ENCODE measurements at places on chromosomes 7 and 10. TPM values are rescaled to one million over a fixed set of nuclear protein-coding genes. Genes with fewer than 3 reads are reported as not detected.

DNA sequence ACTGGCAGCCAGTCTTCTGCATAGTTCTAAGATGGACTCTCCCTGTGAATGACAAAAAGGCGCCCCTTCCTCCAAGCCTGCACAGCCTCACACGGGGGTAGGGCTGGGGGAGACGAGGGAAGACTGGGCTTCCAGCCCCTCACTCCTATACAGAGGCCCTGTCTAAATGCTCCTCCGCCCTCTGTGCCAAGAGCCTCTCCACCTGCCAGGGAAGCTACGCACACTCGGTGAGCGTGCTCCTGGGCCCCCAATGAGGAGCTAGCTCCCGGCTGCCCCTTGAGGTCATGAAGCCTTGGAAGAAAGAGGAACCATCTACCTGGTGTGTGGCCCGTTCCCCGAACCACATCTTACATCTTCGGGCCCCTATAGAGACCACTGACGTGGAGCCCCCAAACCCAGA is 54.8 kb downstream of the CRTAC1 start:
- no peak for DNase-seq

DNA sequence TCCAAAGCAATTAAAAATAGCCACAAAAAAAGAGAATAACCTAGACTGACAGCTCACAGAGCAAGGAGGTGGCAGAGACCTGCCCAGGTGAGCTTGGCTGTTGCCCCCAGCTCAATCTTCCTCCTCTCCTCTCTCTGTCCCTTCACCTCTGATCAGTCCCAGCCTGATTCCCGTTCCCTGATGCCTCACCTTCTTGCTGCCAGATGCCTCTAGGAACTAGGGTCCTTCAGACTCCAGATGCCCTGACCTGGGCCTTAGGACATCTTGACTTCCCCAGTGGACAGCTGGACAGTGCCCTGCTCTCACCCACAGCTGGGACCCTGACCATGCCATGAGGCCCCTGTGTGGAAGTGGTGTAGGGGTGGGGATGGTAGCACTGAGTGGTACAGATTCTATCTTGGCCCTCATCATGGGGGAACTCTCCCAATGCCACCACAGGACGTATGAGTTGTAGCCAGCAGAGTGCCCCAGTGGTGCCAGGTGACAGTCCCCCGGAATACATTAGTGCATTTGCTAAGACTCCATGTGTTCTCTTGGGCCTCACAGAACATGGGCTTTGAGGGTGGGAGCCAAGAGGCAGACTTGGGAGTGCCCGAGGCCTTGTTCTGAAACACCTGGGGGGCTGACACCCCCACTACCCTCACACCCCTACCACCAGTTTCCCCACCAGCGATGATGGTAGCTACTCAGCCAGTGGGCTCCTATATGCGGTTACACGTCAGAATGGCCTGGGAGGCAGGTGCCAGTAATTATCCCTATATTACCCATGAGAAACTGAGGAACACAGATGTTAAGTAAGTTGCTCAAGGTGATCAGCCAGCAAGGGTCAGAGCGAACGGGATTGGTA is 2.0 kb downstream of the DEPP1 start:
- no peak for DNase-seq

GRCh38 chr7:93895859-93896600 is 5.5 kb upstream of the TFPI2 start:
- DNase-seq, result no peak

- DNase-seq, result no peak
Observed at GRCh38 chr7:148809856-148810255, 74.2 kb downstream of the EZH2 start.

- DNase-seq, result no peak
Observed at GRCh38 chr10:113939212-113939860, 84.9 kb downstream of the NHLRC2 start.

DNA sequence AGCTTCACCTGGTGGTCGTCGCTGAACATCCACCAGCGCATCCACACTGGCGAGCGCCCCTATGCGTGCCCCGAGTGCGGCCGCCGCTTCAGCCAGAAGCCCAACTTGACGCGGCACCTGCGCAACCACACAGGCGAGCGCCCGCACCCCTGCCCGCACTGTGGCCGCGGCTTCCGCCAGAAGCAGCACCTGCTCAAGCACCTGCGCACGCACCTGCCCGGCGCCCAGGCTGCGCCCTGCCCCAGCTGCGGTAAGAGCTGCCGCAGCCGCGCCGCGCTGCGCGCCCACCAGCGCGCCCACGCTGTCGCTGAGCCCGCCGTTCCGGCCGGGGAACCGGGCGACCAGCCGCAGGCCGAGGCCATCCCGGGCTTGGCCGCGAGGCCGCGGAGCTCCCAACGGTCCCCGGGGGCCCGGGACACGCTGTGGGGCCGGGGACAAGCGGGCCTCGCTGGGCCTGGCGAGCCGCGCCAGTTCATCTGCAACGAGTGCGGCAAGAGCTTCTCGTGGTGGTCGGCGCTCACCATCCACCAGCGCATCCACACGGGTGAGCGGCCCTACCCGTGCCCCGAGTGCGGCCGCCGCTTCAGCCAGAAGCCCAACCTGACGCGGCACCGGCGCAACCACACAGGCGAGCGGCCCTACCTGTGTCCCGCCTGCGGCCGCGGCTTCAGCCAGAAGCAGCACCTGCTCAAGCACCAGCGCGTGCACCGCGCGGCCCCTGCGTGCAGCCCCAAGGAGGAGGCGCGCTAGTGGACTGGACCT is 18.4 kb downstream of the ZNF775 start:
- DNase-seq, result no peak

DNA sequence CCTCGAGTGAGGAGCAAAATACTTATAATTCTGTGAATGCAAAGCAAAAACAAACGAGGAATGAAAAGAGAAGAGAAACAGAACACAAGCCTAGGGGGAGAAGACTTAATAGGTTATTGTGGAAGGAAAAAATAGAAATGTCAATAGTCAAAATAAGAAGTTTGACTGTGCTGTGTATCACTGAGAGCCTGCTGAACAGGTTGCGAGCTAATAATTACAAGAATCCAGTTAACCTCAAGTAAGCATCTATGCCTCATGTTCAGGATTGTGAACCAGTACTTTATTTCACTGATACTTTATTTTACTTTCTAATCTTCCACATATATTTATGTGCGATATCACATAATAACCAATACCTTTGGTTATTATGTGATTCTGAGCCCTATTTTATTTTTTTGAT is 316.7 kb downstream of the OTUD1 start:
- no peak for DNase-seq

DNA sequence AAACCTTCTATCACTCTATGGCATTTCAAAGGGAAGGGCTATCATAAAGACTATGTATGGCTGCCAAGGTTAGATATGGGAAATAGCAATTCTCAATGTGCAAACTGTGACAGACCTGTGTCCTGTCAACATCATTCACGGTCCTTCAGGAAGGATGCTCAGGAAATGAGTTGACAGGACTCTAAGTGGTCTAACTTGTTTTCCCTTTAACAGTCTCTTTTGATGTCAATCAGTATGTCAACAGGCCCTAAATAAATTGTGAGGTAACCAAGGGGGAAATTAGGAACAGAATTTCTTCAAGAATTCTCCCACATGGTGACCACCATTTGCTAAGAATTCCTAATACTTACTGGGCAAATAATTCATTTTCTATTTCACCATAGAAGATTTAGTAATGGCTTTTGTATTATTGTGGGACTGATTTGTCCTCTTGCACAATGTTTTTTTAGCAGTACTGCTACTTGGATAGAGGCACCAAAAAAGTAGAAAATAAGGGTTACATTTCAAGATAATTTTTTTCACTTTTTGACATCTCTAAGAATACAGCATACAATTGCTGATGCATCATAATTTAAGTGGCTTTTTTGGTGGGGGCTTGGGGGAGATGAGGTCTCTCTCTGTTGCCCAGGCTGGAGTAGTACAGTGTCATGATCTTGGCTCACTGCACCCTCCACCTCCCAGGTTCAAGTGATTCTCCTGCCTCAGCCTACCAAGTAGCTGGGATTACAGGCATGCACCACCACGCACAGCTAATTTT is 275.8 kb downstream of the CACNA2D1 start:
- DNase-seq, result no peak

GRCh38 chr7:155059703-155060102 is 10.4 kb upstream of the HTR5A start:
- no peak for DNase-seq

GRCh38 chr10:130461631-130462030 is 325.4 kb downstream of the GLRX3 start:
- DNase-seq, result no peak

DNA sequence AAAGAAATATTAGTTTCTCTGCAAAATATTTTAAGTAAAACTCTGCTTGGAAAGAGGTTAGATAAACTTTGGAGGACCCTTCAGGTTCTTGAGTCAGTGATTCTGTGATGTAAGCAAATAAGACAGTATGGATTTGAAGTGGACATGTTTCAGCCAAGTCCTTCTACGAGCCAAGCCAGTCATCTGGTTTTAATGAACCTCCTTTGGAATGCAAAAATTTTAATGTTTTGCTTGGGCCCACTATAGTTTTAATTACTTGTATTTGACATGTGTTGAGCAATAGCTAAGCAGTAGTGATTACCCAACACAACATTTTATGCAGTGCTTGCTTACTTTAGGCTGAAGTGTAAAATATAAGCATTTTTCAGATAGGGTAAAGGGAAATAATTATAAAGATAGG is 296.3 kb upstream of the SEMA3D start:
- peak; percentile 78 for DNase-seq

GRCh38 chr10:8378198-8378983 is 323.9 kb downstream of the GATA3 start:
- DNase-seq, result no peak

- DNase-seq, result no peak
Observed at GRCh38 chr7:7922684-7923385, 45.8 kb upstream of the GLCCI1 start.

FERD3L gene
- polyA plus RNA-seq, result not detected

C7orf33 gene
- 1.5 TPM for polyA plus RNA-seq

TACC2 gene
- polyA plus RNA-seq, result 136 TPM

NKX6-2 gene
- polyA plus RNA-seq, result 3.5 TPM

GIMAP4 gene
- 18.7 TPM for polyA plus RNA-seq

ACSM6 gene
- not detected for polyA plus RNA-seq

WNT2 gene
- 1.1 TPM for polyA plus RNA-seq

OIT3 gene
- 10.3 TPM for polyA plus RNA-seq
